ENCODE measurements at places on chromosomes 6 and 20.

DNA sequence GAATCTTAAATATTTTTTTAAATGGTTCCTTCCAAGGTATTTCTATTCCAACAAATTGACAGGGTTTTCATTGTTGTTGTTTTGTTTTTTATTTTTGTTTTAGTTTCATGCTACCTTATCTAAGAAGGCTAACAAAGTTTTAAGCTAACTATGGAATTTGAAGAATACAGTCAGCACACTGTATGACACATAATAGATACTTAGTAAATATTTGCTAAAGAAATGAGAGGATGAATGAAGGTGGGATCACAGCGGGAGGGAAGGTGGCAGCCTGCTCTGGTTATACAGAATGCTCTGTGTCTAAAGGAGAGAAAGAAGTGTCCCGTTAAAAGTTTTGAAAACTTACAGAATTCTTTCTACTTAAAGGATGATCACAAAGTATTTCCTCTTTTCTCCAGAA, 43.7 kb upstream of the DST start:
- DNase-seq: no peak

DNA sequence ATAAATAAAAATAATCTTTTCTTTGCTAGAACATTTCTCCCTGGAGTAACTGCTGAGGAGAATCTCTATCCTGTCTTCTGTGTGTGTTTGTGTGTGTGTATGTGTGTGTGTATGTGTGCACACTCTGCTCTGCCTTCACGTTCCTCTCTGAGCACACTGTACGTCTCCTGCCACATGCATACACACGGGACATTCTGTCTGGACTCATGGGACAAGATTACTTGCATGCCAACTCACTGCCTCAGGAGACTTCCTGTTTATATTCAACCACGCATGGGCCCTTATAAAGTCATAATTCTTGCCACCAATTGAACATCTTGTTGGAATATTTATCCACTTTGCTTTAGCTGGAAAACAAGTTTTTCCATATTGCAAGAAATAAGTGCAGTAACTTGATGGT, 930.6 kb downstream of the KIF16B start:
- peak; percentile 51 for DNase-seq

DNA sequence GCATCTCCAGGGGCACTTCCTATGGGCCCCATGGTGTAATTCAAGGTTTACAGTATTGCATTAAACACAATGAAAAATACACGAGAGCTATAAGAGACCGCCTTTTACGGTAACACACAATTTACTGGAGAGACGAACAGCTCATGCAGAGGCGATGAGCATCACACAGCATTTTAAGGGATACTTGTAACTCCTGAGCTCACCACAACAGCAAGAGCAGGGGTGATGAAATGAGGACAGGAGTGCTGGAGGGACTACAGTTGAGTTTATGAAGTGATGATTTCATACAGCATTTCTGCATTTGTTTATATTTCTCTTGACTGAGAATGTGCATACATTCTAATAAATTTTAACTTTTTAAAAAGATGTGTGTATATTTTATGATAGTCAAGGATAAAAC, 113.9 kb downstream of the WDR27 start:
- DNase-seq: no peak

GRCh38 chr6:2763345-2763841, 1.8 kb upstream of the WRNIP1 start:
- DNase-seq: no peak

DNA sequence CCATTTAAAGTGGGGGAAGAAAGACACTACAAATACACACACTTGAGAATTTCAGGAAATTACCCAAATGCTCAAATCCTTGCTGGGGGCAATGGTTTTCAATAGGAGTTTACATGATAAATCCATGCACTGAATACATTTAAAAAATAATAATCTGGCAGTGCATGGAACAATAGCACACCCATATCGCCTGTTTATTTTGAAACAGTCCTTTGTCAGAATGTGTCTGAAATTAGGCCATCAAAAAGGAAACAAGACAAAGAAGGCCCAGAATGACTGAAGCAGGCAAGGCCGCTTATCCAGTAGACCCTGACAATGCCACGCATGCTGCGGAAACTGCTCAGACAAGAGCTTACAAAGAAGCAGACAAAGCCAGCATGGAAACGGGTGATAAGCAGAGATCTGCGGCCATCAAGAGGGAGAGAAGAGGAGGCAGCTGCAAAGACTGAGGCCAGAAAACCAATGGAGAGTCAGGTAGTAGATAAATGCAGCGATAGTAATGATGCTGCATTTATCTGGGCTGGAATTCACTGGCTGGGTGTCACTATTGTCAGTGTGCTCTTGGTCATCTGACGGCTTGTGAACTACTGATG, 211.9 kb upstream of the CNR1 start:
- no peak for DNase-seq

DNA sequence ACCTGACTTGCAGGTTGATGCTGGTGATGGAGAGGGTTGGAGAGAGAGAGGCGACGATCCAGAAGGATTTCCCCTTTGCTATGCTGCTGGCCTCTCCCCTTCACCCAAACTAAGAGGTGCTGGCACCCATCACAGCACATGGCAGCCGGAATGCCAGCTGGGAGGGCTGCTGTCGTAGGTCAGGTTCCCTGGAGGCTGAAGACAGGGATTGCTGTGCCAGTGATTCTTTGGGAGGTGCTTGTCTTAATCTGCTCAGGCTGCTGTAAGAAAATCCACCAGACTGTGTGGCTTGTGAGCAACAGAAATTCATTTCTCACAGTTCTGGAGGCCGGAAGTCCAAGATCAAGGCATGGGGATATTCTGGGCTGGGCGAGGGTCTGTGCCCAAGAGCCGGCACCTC, 4.4 kb upstream of the ARFGAP1 start:
- DNase-seq: no peak

DNA sequence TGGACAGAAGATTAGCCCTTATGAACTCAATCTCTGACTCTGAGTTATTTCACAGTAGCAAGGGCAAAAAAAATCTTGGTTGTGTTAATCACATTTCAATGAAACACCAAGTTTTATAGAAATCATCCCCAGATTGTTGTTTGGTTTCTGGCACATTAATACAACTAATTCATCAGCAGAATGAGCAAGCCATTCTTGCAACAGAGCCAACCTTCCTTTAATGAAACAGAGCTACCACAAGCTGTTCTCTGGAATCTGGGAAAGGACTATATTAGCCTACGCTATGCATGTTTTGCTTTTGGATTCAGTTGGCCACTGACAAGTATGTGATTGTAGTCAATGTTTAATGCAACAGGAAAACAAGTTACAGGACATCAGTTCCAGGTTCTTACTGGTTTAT, 13.8 kb upstream of the POPDC3 start:
- DNase-seq: no peak

DNA sequence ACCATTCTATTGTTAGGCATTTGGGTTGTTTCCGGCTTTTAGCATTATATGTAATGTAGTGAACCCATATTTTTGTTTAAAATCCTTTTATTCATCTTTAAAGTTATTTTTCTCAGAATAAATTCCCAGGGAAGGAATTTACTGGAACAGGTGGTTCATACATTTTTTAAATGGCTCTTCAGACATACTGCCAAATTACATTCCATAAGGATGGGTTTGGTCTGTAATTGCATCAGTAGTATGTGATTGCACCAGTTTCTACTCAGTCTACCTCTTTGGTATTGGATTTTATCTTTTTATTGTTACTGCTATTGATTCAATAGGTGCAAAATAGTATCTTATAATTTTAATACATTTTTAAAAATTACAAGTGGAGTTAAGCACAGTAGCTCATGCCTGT, 27.2 kb downstream of the BRPF3 start:
- DNase-seq: no peak

GRCh38 chr6:46329568-46329967, 158.8 kb upstream of the ENPP5 start:
- no peak for DNase-seq

DNA sequence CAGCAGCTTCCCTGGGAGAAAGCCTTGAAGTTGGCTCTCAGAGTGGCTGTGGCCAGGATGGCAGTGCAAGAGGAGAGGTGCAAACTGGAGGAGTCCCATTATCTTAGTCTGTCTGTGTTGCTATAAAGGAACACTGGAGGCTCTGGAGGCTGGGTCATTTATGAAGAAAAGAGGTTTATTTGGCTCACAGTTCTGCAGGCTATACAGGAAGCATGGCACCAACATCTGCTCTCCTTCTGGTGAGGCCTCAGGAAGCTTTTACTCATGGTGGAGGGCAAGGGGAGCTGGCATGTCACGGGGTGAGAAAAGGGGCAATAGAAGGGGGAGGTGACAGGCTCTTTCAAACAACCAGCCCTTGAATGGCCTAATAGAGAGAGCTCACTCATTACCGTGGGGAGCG, 47.1 kb downstream of the PSMG4 start:
- no peak for DNase-seq

- no peak for DNase-seq
Measured at GRCh38 chr6:1817033-1817761, 207.5 kb downstream of the FOXC1 start.

DNA sequence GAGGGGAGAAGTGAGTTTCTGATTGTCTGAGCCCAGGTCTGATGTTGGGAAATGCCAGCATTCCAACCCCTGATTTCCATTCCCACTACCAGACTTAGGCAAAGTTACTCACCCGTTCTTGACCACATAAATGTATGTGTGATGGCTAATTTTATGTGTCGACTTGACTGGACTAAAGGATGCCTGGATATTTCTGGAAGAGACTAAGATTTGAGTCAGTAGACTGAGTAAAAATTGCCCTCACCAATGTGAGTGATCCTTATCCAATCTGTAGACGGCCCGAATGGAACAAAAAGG, 95.8 kb upstream of the TAB2 start:
- no peak for DNase-seq

DNA sequence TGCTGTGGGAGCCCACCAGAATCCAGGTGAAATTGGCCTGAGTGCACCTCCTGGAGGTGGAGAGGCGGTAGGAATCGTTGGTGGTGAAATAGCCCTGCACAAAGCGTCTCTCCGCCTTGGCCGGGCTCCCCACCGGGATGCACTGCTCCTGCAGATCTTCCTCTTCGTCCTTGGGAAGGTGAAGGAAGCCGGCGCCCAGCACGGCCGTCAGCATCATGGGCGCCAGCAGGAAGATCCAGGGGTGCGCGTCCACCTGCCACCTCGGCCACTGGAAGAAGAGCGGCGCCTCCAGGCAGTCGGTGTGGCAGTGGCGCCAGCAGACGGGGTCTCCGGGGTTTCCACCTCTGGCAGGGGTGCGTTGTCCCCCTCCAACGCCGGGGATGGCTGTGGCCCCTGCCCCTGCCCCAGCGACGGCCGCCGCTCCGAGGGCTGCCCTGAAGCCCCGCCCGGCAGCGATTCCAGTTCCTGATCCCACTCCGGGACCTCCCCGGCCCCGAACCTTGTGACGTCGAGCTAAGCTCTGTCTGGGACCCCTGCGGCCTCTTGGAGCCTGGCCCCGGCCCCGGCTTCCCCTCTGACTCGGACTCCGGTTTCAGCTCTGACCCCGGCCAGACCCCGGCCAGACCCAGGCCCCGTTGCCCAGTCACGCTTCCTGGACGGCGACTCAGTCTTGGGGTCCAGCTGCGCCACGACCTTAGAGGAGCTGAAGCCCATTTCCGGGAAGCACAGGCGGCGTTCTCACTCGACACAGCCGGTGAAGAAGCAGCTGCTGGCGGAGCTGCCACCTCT, 91.9 kb downstream of the CD164 start:
- DNase-seq: no peak

- DNase-seq: no peak
Measured at GRCh38 chr20:31770243-31770642, 31.2 kb downstream of the TPX2 start.

DNA sequence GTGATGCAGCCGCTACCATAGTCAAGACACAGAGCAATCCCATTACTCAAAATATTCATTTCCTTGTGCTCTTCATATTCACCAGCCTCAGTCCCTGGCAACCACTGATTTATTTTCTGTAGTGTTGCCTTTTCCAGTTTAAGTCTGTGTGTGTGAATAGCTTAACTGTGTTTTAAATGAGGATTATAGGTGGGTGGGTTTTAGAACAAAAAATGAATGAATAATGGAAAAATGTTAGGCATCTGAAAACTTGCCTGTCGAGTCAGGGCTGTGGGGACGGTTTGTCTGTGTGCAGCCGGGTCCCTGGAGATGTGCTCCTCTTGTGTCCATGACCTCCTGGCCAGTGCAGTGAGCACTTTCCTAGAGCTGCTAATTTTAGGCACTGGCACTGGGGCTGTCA, 27.1 kb downstream of the BANF2 start:
- DNase-seq: no peak

DNA sequence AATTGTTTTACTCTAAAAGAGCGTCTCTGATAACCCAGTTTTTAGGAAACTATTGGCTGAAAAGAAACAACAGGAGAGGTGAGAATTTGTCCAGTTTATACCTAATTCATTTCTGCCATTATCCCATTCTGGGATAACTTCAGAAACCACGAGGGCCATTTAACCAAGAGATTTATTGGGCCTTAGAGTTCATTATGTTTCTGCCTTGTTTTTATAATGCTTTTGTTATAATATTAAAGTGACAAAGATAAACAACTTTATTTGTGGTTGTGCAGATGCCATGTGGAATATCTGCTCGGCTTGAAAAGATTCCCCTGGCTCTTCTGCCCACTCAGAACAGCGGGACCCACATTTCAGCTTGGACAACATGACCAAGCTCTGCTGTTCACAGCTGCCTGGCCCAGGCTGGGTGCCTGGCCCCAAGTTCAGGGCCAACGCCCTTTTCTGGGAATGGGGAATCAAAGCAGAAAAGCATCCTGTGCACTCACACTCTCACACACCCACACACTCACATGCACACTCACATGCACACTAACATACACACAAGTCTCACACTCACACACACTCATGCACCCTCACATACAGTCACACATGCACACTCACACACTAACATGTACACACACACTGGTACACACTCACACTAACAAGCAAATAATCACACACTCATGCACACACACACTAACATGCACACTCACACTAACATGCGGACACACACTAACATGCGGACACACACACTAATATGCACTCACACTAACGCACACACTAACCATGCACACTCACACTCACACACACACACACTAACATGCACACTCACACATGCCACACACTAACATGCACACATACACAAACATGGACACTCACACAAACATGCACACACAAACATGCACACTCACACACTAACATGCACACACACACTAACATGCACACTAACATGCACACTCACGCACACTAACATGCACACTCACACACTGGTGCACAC, 86.7 kb upstream of the NEDD9 start:
- DNase-seq: no peak

- DNase-seq: no peak
Measured at GRCh38 chr6:5029609-5030008, 25.8 kb upstream of the RPP40 start.

DNA sequence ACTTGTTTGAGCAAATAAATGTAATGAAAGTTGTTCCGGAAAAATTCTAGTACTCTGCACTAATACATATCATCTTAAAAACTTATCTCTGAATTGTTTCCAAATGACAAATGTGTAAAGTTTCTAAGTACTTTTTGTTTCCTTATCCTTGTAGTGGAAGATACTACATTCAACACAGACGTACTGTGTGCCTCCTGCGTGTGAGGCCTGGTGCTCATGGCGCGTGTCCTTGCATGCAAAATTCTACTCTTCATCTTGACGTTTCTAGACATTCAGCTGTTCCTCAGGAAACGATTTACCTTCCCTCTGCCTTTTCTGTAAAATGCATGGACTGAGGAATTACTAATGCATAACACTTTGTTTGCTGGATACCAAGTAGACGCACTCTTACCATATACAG, 11.5 kb downstream of the DLL1 start:
- DNase-seq: no peak

GRCh38 chr20:58900397-58900796, 47.9 kb downstream of the GNAS start:
- no peak for DNase-seq

- no peak for DNase-seq
Measured at GRCh38 chr6:148837941-148838340, 91.1 kb downstream of the UST start.

GRCh38 chr20:63306673-63307537, 13.9 kb downstream of the COL20A1 start:
- no peak for DNase-seq
